Placental pericyte (primary cell): ENCODE measurements at places on chromosomes 7 and 10. TPM values are rescaled to one million over a fixed set of nuclear protein-coding genes. Genes with fewer than 3 reads are reported as not detected.

The CTAGE6 gene
- 0.22 TPM in 1 of 2 replicates, not detected in the other for total RNA-seq

The RINT1 gene
- 12.0 and 27.6 TPM in 2 replicates for total RNA-seq

The BTBD16 gene
- not detected in 2 replicates for total RNA-seq

The CALML3 gene
- total RNA-seq, result not detected in 2 replicates
